Heart left ventricle (tissue), 16 donors: ENCODE measurements at places on chromosomes 1 and 21. TPM values are rescaled to one million over a fixed set of nuclear protein-coding genes. Genes with fewer than 3 reads are reported as not detected.

The ITPKB gene
- 15.6 TPM for total RNA-seq

GRCh38 chr1:91803847-91804545, 82.0 kb downstream of the TGFBR3 start:
- no peak for DNase-seq

DNA sequence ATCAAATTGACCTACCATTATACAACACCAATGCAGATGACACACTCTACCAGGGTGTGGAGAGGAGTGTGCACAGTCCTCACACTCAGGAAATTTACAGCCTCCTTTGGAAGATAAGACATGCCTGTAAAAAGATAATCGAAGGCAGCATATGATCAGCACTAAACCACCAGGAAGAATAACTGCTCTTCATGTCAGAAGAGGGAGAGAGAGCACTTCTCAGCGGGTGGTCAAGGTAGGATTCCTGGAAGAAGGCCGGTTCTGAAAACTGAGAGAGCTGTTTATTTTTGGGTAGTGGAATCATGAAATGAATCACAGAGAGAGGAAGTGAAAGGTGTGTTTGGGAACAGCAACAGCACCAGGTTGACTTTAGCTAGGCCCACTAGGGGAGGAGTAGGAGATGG, 14.0 kb upstream of the ZNF697 start:
- DNase-seq = no peak

The OR2G6 gene
- total RNA-seq = not detected
